H9 (cell line): ENCODE measurements at places on chromosomes 5 and 9.

GRCh38 chr9:27408001-27408400 lies 111.1 kb upstream of the EQTN start:
- no peak for DNase-seq

DNA sequence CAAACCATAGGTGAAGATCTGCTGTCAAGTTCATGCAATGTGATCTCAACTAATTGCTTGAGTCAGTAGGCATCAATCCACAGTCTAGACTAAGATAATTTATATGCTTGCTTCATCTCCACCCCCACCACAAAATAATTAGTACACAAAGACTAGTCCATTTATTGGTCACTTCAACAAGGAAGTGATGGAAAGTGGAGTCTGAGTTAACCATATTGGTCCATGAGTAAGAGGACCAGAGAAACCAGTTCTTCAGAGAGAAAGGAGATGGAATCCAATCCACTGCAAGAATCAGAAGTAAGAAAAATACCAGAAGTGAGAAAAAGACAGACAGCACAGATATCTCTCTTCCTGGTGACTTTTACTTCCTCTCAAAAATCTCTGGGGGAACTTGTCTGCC lies 366.5 kb downstream of the CHSY3 start:
- no peak for DNase-seq

DNA sequence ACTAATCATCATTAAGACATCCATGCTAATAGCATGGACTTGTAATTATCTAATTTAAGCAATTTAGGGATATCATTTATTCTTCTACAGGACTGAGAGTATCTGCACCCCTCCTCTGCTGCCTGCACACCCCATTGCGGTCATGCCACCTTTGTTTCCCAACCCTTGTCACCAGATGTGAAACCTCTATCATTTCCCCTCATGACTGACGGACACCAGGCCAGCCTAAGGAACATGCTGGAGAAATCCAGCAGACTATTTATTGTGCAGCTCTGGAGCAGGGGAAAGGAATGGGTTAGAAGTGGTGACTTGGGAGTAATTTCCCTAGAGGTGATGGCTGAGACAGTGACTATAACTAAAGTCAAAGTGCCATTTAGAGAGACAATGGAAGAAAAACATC lies 40.7 kb downstream of the UGCG start:
- DNase-seq: no peak

- DNase-seq: no peak
Measured at GRCh38 chr5:58491216-58491892, at the start of gene GAPT. TSS of gene GAPT (plus strand) at chr5:58491435. CDS start at chr5:58494537, 3,102 bp downstream.

GRCh38 chr9:113764572-113764971 lies 111.5 kb upstream of the ZNF618 start:
- DNase-seq: no peak

GRCh38 chr9:7201196-7201595 lies 443.4 kb downstream of the KDM4C start:
- DNase-seq: no peak

- no peak for DNase-seq
Measured at GRCh38 chr5:131148835-131149234, 16.2 kb downstream of the HINT1 start.

DNA sequence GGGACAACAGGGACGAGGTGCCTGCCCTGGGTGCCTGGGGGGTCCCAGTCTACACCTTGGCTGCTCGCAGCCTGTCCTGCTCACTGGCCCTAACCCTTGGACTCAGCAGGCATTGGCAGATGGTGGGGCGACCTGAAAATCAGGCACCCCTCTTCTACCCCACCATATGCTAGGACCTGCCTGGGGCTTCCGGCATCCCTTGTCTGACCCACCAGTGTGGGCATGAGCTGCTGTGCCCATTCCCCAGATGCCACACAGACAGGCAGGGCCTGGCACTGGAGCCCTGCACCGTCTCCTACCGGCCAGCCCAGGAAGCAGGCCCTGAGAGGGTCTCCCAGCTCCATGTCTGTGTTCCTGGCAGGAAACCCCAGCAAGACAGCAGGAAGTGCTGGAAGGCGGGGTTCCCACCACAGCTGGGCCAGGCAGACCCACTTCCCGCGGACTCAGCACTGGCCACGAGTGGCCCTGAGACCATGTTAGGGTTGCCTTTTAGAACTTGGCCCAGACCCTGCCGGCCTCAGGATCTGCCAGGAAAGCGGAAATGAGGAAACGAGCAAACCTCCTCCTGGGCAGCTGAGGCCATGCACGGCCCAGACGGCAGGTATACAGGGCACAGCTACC lies 3.1 kb downstream of the NINJ1 start:
- DNase-seq: no peak

- DNase-seq: no peak
Measured at GRCh38 chr5:101894985-101895384, 401.1 kb downstream of the SLCO4C1 start.
